ENCODE measurements at places on chromosomes 12 and 14.

DNA sequence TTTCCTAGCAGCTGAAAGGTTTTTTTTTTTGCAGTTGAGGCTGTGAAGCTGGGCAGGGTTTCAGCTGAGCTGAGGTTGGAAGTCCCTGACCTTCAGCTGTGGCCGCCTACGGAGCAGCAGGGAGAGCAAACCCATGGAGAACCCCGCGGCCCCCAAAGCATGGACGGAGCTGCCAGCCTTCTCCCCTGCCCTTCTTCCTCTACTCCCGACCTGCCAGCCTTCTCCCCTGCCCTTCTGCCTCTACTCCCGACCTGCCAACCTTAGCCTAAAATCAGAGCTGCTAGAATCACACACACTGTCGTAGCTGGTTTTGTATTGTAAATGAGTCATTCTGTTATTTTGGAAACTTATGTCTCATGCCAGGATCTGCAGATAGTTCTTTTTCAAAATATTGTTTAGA is 74.6 kb downstream of the PPP2R5C start:
- peak overlapping the region; percentile 16 for H3K4me3 ChIP-seq
- peak overlapping the region; percentile 97 for H3K27ac ChIP-seq
- peaks cover 85% of the 10 kb centered on the region for H3K4me1 ChIP-seq
- H3K27me3 ChIP-seq: no peaks in the 10 kb centered on the region

GRCh38 chr12:91094957-91095356 is 16.3 kb downstream of the LUM start:
- H3K27ac ChIP-seq: no peak overlapping the region
- H3K36me3 ChIP-seq: no peaks in the 10 kb centered on the region
- no peak overlapping the region for H3K4me3 ChIP-seq

DNA sequence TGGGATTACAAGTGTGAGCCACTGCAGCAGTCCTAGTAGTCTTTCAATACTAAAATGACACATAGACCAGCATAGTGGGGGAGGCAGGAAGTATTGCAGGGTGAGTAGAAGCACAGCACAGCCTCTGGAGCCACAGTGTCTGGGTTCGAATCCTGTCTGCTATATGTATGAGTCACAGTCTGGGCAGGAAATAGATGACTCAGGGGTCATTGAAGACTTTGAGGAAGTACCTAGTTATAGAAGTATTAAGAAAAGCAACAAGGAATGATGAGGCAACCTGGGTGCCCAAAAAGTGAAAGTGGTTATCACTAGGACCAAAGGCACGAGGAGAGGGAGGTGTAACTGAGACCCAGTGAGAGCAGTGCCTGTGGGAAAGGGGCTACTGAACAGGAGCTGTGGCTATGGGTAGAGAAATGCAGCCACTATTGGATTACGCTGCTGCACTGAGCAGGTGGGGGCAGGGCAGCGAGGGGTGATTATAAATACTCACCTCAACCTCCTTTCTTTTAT is 124.0 kb downstream of the PDE3A start:
- no peak for DNase-seq
- no peak overlapping the region for H3K27ac ChIP-seq
- no peaks in the 10 kb centered on the region for H3K36me3 ChIP-seq
- no peak overlapping the region for H3K4me3 ChIP-seq

- no peak for DNase-seq
- H3K36me3 ChIP-seq: no peaks in the 10 kb centered on the region
- H3K4me1 ChIP-seq: no peaks in the 10 kb centered on the region
- no peak overlapping the region for H3K27ac ChIP-seq
- no peaks in the 10 kb centered on the region for H3K27me3 ChIP-seq
Measured at GRCh38 chr14:85587151-85587711, 57.3 kb downstream of the FLRT2 start.

GRCh38 chr12:48390026-48390425 is 39.3 kb upstream of the ZNF641 start:
- H3K27ac ChIP-seq: no peak overlapping the region
- H3K4me3 ChIP-seq: no peak overlapping the region
- H3K27me3 ChIP-seq: peaks cover 76% of the 10 kb centered on the region
- no peaks in the 10 kb centered on the region for H3K4me1 ChIP-seq

DNA sequence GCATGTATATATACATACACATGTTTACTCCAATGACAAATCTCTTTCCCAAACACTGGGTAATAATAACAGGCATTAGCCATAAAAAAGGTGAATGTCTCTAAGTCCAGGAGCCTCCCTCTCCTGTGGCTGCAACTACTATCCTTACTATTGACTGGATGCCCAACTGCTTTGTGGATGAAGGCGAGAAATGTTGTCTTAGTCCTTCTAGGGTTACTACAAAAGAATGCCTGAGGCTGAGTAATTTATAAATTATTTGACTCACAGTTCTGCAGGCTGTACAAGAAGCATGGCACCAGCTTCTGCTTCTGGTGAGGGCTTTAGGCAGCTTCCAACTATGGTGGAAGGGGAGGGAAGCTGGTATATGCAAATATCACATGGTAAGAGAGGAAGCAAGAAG is 366.0 kb upstream of the DDHD1 start:
- H3K36me3 ChIP-seq: no peaks in the 10 kb centered on the region
- H3K4me3 ChIP-seq: no peak overlapping the region
- no peaks in the 10 kb centered on the region for H3K27me3 ChIP-seq
- DNase-seq: no peak
- H3K27ac ChIP-seq: no peak overlapping the region

DNA sequence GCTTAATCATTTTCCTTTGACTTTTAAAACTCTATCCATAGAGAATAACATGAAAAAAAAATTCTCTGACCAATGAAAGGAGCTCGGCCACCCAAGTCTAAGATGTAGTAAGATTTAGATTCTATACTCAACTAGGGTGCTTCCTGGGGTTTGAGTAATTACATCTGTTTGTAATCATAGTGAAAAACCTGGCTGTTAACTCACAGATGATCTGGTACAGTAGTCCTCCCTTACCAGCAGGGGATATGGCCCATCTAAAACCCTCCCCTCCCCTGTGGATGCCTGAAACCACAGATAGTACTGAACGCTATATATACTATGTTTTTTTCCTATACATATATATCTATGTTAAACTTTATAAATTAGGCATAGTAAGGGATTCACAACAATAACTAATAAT is 89.2 kb downstream of the DAAM1 start:
- H3K36me3 ChIP-seq: peaks cover 2% of the 10 kb centered on the region
- H3K27me3 ChIP-seq: no peaks in the 10 kb centered on the region
- peaks cover 22% of the 10 kb centered on the region for H3K4me1 ChIP-seq
- DNase-seq: no peak
- no peak overlapping the region for H3K27ac ChIP-seq

- H3K4me3 ChIP-seq: peak overlapping the region; percentile 89
- peaks cover 57% of the 10 kb centered on the region for H3K27me3 ChIP-seq
- H3K27ac ChIP-seq: no peak overlapping the region
Measured at GRCh38 chr12:27331291-27331926, 1.2 kb upstream of the BMAL2 start.

DNA sequence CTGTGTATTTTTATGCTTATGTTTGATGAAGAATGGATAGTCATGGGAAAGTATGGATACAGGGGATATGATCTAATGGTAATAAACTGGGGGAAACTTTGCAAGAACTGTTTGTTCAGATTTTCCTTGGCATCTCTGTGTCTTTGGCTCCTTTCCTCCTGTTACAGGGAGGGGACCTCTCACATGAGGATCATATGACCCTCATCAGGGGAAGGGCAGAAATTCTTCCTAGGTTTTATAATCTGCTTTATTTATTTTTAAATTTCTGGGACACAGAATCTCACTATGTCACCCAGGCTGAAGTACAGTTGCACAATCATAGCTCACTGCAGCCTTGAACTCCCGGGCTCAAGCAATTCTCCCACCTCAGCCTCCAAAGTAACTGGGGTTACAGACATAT is 526.5 kb downstream of the CCER1 start:
- no peaks in the 10 kb centered on the region for H3K4me1 ChIP-seq
- no peak overlapping the region for H3K27ac ChIP-seq
- no peak for DNase-seq
- H3K36me3 ChIP-seq: no peaks in the 10 kb centered on the region

DNA sequence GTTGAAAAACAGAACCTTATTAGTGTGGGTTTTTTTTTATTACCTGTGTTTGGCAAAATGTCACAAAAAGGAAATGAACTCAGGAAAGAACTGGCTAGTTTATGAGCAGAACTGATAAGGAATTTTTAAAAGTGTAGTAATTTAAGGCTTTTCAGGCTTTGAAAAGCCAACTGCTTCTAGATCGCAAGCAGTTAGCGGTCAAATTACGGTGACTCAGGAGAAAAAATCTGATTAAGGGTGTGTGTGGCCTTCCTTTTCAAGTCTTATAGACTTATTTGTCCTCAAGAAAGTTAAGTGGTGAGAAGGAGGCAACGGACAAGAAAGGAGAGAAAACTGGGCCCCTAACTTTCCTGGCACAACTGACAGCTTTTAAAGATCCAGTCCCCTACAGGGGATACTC is 33.4 kb downstream of the PDZRN4 start:
- H3K27ac ChIP-seq: no peak overlapping the region
- DNase-seq: no peak
- peaks cover 2% of the 10 kb centered on the region for H3K36me3 ChIP-seq

GRCh38 chr12:5470703-5471102 is 38.8 kb downstream of the NTF3 start:
- no peaks in the 10 kb centered on the region for H3K36me3 ChIP-seq
- H3K27me3 ChIP-seq: peaks cover 52% of the 10 kb centered on the region
- H3K4me1 ChIP-seq: no peaks in the 10 kb centered on the region
- no peak for DNase-seq
- no peak overlapping the region for H3K4me3 ChIP-seq

- H3K4me1 ChIP-seq: no peaks in the 10 kb centered on the region
- no peak overlapping the region for H3K27ac ChIP-seq
- H3K27me3 ChIP-seq: peaks cover 24% of the 10 kb centered on the region
- no peak for DNase-seq
- no peaks in the 10 kb centered on the region for H3K36me3 ChIP-seq
Measured at GRCh38 chr12:19074700-19075099, 54.8 kb upstream of the PLEKHA5 start.

All from central memory CD8-positive, alpha-beta T cell (primary cell).